Right hindlimb (tissue), 1 donor: ENCODE measurements at places on chromosomes 16 and 17.

DNA sequence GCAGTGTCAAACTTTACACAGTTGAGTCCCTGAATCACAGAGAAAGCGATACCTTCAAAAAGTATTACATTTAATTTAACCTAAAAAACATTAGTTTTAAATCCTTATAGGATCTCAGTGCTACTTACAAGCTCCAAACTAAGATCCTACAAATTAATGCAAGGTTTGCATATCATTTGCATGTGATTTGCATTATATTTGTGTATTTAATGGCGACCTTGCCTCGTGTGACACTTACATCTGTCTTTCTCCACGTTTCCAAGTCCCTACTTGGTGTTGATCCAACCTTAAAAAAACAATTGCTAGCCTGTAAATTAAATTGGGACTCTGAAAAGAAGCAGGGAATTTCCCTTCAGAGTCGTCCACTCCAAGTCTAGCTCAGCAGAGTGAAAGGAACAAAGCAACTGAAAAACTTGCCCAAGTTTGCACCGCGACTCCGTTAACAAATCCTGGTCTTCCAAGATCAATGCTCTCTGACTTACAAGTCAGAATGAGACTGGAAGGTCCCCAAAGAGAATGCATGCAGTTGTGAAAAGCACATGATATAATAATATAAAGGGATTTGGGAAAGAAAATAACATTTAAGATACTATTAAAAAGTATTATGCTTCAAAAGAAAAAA, 739 bp upstream of the FAM117A start:
- DNase-seq = no peak

DNA sequence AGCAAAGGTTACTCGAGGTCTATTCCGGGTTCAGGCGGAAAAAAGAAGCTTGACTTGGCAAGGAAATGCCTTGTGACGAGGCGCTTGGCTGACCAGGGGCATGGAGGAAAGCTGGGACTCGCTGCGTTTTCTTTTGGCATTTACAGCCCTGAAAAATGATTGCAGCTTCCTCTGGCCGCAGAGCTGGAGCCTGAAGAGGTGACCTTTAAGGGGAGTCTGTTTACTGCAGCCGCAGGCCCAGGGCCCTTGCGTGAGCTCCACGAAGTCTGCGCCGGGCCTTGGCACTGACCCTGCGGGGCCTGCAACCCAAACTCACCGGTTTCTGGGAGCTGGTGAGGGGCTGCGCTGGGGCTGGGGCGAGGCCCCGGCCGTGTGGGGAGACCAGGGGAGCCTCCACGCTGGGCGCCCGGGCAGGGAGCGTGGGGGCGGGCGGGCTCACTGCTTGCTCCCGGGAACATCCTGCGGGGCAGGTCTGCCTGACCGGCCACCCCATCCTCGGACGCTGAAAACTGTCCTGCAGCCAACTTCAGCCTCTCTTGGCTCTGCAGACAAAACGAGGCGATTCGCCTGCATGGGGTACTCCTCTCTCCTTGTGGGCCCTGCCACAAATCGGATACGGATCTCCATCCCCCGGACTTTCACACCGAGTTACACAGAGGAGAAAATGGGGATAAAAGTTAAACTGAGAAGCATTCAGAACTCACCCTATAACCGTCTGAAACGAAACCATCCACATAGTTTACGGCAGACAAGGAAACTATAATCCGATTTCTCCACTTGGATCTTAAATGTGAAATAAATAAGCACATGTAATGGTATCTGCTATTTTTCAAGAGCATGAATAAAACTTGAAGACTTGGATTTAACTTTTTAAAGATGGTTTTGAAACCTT, 206.3 kb upstream of the FOXF1 start:
- no peak for DNase-seq

DNA sequence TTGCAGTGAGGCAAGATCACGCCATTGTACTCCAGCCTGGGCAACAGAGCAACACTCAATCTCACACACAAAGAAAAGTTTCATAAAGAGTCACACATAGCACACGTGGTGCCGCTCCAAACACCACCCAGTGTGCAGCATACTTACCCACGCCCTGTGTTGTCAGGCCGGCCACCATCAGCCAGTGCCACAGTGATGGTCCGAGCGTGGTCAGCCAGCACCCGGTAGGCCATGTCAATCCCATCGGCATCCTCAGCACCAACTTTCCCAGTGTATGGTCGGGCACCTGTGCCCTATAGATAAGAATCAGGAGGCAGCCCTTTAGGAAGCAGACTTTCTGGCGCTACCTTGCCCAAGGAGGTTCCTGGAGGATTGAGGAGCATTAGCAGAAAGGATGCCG, 17.7 kb upstream of the EXOSC6 start:
- DNase-seq = no peak

GRCh38 chr16:49542391-49542891, 168.8 kb downstream of the C16orf78 start:
- DNase-seq = no peak
